ENCODE measurements at places on chromosomes 3 and 15.

DNA sequence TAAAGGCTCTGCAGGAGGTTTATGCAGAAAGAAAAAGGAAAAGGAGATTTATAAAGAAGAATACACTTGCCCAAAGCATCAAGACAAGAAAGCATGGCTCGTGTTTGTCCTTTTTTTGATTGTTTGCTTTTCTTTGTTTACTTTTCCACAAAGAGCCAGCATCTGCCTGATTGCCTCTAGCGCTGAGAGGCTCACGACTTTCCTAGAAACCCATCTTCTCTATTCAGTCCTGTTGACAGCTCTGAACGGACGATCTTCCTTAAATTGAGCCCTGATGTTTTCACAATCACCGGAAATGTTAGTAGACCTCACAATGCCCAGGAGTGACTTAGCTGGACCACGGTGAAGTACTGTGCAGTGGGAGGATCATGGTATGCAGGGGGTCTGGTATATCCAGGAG lies 12.4 kb downstream of the GP5 start:
- DNase-seq: no peak

- no peak for DNase-seq
These were observed 48.0 kb upstream of the MRPL3 start for GRCh38 chr3:131550562-131551465.

DNA sequence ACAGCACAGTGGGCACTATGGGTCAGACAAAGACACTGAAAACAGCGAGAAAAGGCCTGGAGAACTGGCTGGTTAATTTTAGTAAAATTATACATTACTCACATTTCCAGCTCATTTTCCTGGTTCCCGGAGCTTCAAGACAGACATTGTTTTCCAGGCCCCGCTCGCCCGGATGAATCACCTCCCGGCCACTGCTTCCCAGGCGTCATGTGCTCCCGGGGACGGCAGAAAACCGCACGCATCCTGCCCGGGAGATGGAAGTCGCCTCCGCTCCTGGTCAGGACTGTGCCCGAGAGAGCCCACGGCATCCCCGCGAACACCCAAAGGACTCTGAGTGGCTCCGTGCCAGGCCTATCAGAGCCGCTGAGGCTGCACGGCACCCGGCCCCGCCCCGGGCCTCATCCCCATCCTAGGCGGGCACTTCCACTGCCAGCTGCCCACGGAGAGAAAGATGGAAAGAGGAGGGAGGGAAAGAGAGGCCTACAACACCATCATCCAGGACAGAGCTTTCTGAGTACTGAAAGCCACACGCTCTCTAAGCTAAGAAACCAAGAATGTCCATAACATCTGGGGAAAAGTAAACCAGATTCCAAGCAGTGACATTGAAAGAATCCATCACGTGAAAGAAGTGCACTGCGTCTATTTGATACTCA lies 75.1 kb downstream of the VGLL4 start:
- no peak for DNase-seq

DNA sequence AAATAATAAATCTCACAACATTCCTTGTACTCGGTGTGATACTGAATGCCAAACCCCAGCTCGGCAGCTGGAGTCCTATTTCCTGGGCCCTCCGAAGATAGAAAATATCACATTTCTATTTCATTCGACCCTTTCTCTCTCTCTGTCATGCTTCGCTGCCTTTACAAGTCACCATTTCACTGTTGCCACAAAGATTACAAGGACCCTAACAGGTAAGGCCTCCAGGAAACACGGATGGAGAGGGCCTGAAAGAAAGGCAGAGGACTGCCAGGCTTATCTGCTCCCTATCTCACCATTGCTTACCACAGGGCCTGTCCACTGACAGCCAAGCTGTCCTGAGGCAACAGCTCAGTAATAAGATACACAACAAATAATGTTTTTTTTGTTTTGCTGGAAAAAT lies 376.5 kb downstream of the MECOM start:
- no peak for DNase-seq

DNA sequence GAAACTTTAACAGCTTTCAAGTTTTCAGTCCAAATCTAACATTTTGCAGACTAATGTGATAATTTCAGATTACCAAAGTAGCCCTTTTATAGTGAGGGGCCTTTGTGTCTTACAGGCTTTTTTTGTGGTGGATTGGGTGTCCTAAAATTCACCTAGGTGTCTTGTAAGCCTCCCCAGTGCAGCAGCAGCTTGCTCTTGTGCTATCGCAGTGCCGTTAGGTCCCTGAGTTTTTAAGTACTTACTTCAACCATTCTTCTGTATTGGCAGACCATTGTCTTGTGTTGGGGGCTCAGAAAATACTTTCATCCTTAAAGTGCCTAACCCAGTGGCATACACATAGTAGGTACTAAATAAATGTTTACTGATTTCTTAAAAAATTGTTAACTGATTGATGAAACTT lies 2.1 kb downstream of the PDE8A start:
- no peak for DNase-seq

GRCh38 chr3:109369510-109369909 lies 32.2 kb upstream of the DPPA4 start:
- no peak for DNase-seq

GRCh38 chr3:106341087-106341486 lies 472.3 kb upstream of the CBLB start:
- no peak for DNase-seq

DNA sequence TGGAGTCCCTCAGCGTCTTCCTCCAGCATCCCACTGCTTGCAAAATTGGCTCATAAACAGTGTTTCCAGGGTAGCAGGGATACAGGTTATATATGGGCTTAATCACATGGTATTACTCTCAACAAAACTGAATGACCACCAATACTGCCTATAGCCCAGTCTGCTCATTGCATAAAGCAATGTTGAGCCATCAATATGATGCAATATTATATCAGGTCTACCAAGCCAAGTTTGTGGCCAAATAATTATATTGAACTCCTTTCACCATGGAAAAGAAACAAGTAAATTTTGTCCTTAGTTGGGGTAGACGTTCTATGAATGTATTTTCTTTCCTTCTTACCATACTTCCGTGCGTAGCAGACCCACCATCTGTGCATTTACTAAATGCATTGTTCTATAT lies 652.3 kb downstream of the ROBO1 start:
- no peak for DNase-seq

DNA sequence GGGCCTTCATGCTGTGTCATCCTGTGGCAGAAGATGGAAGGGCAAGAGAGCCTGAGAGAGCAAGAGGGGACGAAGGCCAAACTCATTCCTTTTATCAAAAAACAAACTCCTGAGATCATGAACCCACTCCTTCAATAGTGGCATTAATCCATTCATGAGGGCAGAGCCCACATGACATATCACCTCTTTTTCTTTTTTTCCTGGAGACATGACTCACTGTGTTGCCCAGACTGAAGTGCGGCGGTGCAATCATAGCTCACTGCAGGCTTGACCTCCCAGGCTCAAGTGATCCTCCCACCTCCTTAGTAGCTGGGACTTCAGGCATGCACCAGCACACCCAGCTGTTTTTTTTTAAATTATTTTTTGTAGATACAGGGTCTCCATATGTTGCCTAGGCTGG lies 92.0 kb upstream of the RNU6-1 start:
- DNase-seq: no peak

GRCh38 chr3:185815391-185816282 lies 9.2 kb downstream of the IGF2BP2 start:
- DNase-seq: no peak

- DNase-seq: no peak
These were observed 133.6 kb downstream of the TIGIT start for GRCh38 chr3:114427285-114428043.

- DNase-seq: no peak
These were observed 51.7 kb downstream of the CLDN11 start for GRCh38 chr3:170470063-170471016.

DNA sequence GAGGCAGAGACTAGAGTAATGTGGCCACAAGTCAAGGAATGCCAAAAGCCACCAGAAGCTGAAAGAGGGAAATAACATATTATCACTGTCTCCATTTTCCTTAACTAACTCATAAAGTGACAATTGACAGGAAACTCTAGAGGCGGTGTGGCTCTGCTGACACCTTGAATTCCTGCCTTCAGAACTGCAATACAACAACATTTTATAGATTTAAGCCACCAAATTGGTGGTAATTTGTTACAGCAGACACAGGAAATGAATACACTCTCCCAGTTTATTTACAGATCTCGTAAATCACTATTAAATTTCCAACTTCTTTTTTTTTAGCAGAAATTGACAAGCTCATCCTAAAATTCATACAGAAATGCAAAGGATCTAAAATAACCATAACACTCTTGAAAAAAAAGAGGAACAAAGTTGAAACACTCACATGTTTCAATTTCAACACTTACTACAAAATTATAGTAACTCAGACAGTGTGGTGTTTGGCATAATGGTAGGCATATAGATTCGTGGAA lies 449.9 kb downstream of the OTOL1 start:
- DNase-seq: no peak

DNA sequence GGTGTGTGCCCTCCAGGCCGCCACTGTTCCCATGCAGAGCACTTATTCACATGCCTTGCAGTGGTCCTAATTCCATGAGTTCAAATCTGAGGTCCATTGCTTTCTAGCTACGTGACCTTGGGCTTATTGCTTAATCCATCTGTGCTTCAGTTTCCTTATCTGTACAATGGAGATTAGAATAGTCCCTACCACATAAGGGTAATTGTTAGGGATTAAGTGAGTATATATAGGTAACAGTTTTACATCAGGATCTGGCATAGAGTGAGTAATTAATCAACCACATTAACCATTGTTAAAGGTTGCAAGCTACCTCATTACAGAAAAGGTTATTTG lies 7.6 kb downstream of the CPN2 start:
- DNase-seq: no peak

GRCh38 chr15:39246523-39246922 lies 334.4 kb upstream of the THBS1 start:
- no peak for DNase-seq

- no peak for DNase-seq
These were observed 41.1 kb upstream of the UBE2E2 start for GRCh38 chr3:23161896-23162570.

DNA sequence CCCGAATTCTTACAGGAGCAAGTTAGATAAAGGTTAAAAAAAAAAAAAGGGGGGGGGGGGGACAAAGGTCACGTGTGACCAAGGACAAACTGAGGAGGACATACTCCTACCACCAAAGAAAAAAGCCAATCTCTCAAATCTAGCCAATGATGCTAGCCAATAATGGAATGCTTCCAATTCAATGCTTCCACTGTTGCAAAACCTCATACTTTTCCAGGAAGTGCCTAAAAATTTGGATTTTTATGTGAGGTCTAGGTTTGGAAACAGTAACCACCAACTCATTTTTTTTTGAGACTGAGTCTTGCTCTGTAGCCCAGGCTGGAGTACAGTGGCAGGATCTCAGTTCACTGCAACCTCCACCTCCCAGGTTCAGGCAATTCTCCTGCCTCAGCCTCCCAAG lies 11.4 kb downstream of the MSL2 start:
- DNase-seq: no peak

DNA sequence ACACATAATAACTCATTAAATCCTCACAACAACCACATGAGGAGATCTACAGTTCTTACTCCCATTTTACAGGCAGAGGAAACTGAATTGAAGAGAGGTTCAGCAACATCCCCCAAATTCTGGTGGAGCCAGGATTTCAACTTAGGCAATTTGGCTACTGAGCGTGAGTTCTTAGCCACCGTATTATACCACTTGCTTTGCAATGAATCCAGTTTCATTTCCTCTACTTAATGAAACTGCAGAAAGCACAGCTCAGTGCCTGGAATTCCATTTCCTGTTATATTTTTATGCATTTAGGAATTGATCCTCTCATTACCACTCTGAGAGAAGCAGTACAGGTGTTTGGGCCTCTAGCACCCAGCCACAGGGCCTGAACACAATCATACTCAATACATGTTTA lies 4.3 kb downstream of the ZNF860 start:
- DNase-seq: no peak

- DNase-seq: no peak
These were observed 18.3 kb downstream of the C3orf18 start for GRCh38 chr3:50549226-50549625.

DNA sequence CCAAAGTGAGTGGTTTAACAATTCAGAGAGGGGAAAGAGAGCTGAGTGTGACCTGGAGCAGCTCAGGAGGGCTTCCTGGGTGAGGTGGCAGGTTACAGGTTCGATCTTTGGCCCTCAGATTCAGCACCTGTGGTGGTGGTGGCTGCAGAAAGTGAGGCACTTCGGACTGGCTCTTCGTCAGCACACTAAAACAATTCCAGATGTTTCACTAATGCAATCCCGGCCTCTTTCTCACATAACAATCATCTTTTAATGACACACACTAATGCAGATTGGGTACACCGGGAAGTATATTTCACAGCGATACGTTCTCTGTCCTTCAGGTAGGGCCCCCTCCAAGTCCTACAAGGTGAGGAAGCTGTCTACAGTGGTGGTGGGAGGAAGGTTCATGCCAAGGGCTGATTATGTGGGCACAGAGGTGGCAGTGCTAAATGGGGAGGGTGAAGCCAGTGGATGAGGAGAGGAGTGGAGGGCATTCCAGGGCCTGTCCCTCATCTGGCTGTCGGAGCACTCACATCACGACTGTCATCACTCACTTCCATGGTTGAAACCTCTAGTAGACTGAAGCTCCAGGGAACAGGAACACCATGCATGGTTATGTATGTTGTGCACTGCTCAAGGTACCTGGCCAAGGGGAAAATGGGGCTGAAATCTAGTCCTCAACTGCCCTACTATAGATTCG lies 171.1 kb downstream of the RAB11A start:
- no peak for DNase-seq

DNA sequence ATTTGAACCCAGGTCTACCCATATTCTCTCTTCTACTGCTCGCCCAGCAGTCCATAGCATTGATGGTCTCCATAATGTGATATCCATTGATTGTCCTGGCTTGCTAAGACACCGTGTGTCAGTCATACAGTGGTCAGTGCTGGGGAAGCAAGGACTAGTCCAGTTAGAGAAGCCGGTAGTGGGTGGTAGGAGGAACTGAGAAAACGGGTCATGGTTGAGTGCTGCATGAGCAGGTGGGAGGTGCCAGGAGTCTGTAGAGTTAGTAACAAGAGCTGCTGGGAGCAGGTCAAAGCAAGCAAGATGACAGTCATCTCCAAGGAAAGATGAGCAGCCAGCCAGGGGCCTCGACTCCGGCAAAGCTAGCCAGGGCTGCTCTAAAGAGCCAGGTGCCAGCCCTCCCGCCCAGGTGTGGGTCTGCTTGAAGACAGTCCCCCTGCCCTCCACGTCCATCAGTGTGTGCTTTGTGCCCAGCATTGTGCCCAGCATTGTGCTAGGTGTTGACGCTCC lies 29.5 kb upstream of the USP3 start:
- no peak for DNase-seq

Measured in right renal cortex interstitium (tissue), 3 donors.